ENCODE measurements at places on chromosomes 12 and 14.
A peak's percentile ranks its signal among the peaks of the same experiment; 100 is the strongest.

GRCh38 chr12:116372815-116373214 lies 95.3 kb upstream of the MED13L start:
- DNase-seq = no peak

- DNase-seq = no peak
Measured at GRCh38 chr14:93715279-93715927, 72.9 kb downstream of the PRIMA1 start.

DNA sequence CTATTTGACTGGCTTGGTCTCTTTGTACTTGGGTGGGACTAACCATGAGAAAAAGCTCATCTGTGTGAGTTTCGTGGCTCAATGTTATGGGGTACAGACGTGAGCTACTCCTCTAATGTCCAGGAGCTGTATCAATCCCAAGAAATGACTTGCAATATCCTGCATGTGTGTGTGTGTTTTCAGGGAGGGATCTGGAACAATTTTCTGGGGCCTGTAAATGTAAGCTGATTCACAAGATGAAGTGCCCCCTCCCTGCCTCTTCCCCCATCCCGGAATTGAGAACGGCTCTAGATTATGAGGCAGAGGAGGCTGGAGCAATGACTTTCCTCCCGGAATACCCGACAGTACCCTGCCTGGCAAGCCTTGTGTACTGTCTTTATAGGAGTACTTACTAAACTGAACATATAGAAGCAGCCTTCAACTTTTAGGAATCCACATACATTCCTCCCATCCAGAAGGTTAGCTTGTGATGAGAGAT lies 53.9 kb downstream of the TMX1 start:
- no peak for DNase-seq

- DNase-seq = no peak
Measured at GRCh38 chr12:71947645-71948105, 9.0 kb downstream of the TPH2 start.

GRCh38 chr14:31261859-31262731 lies 54.5 kb upstream of the HECTD1 start:
- no peak for DNase-seq

DNA sequence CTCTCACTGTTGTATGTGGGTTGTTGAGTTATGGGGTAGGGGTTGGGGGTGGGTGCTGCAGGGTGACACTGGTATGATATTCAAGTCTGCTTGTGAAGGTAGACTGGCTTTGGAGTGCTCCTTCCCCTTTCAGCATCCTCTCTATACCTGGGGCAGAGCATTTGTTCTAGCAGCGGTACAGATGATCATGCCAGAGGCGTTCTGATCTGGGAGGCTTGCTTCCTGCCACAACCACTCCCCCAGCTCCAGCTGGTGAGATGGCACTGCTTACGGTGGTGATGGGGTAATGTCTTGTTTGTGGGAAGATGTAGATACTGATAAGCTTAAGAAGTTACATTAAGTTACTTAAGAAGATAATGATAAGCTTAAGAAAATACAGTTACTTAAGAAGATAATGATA lies 131.8 kb downstream of the ERC1 start:
- DNase-seq = no peak

DNA sequence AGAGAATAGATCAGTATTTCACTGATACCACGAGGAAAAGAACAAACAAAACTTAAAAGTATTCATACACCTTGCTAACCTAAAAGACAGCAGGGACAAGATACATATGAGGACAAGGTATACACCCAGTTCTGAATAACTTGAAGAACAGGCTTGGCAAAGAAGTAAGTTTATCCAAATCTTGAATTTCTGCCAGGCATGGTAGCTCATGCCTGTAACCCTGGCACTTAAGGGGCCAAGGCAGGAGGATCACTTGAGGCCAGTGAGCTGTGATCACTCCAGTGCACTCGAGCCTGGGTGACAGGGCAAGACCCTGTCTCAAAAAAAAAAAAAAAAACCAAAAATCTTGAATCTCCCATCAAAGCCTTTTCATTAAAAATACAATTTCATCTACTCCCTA lies 25.0 kb downstream of the EIF2S1 start:
- DNase-seq = no peak

DNA sequence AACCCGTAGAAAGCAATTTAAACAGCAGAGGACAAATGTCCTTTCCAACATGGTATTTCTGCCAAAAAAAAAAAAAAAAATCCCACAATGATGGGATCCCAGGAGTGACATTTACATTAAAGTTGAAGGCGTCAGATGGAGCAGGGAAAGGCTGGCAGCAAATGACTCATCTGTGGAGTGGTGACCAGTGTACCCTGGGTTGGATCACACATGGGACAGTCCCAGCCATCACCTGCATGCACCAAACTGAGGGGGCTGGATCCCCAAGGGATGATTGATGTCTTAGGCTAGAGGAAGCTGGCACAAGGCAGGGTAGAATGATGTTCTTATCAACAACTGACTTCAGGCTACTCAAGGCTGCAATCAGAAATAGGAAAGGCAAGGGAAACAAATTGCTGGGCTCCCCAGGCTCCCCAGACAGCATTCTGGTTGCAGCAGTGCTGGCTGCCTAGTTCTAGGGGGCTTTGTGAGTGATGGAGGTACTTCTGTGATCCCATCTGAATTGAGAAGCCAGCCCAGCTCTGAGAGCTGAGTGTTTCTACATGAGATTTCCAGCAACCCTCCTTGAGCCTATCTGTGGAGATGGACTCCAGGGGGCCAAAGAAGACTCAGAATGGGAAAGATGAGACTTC lies 117.9 kb downstream of the DPF3 start:
- no peak for DNase-seq

DNA sequence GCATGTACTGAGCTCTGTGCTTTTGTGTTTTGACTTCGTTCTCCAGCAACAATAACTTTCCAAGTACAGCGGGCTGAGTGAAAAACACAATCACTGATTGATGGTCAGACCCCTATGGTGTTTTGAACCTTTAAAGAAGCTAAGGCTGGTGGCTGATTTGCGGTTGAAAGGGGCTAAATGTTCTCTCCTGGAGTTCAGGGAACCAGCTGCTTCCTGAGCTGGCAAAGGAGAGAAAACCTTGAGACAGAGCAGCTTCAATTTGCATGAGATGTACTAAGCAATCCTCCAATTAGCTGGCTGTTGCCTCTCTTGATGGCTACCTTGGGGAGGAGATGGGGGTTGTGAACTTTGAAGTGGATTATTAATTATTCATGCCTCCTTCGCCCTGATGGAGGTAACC lies 546.7 kb upstream of the SEL1L start:
- DNase-seq = no peak

DNA sequence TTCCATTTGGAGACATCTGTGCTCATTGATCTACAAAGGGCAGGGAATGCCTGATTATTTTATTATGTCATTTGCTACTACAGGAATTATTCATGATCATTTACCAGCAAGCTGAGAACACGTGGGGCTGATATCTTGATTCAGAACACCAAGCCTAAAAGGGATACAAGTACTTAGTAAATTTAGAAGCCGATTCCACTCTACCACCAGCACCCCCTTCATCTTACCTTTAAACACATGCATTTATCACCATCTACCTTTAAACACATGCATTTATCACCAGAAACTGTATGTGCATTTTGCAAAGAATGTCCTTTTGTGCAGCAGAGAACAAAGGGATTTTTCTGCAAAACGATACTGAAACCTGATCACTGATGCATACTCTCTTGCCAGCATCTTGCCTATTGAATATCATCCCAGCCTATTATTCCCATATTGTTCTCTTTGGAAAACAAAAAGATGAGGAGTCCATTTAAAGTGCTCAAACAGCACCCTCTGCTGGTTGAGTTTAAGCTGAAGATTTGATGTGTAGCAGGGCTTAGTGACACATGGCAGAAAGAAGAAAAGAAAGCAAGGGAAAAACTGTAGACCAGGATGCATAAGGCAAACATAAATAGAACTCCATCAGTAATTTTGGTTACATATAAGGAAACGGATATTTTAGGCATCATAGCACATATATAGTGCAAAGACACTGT lies 132.6 kb upstream of the PLEKHG7 start:
- DNase-seq = no peak

GRCh38 chr14:92663049-92663448 lies 85.4 kb downstream of the LGMN start:
- no peak for DNase-seq

- peak; percentile 40 for DNase-seq
Measured at GRCh38 chr14:99179506-99179905, 92.5 kb downstream of the BCL11B start.

DNA sequence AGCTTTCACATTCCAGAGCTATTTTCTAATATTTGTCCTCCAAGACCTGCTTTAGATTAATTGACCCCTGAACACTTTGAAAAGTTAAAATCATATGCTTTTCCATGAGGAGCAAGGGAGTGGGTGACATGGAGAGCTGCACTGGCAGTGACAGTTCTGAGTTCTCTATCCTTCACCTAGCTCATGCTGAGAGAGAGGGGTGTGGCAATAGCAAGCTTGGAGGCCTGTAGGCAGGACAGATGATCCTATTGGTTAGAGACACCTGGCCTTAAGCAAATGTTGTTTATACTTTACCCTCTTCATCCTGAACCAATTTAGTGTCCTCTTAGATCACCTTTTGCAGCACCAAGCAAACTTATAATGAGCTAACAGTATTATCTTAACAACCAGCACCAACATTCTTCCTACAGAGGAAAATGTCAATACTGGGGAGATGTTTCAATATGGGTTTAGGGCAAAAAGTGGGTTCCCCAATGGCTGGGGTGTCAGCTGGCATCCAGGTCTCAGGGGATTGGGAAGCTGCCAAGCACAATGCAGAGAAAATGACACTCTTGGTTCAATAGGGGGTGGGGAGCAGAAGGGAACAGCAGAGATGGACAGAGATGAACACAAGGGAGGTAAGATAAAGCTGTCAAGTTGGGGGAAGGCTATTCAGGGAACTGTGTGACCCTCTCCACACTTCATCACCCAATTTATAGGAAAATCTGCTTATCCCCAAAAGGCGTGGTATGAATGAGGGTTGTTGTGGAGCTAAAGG lies 37.0 kb upstream of the PPM1H start:
- DNase-seq = no peak

GRCh38 chr12:19867970-19868369 lies 428.7 kb downstream of the AEBP2 start:
- no peak for DNase-seq

DNA sequence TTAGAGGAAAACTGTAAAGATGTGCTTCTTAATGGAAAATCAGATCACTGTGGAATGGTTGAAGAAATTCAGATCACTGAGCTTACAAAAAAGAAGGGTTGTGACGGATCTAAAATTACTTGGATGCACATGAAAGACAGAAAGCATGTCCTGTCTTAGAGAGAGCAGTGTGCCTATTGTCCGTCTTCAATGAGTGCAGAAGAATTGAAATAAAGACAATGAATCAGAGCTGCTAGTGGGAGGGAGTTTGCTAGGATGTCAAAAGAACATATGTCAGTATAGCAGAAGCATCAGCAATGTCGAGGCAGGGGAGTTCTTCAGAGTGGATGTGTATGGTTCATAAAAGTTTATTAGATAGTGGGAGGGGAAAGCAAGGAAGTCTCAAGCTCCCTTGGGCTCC lies 172.7 kb downstream of the SYNE2 start:
- no peak for DNase-seq

DNA sequence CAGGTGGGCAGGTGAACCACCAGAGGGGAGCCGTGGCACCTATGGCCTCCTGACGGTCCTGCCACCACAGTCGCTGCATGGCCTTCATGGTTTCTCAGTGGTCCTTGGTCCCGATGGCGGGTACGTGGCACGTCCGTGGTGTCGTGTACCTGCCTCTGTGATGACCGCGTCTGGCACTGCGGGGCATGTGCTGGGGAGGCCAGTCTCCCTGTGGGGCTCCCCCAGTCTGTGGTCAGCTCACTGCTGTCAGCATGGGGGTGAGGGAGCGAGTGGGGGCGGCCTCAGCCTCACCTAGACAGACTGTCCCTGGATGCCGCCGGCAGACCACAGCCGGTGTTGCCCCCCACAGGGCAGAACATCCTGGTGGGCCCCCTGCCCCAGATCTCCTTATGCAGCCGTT lies 267.2 kb downstream of the SEC23A start:
- DNase-seq = no peak

GRCh38 chr12:62438098-62438692 lies 28.4 kb upstream of the MON2 start:
- no peak for DNase-seq

DNA sequence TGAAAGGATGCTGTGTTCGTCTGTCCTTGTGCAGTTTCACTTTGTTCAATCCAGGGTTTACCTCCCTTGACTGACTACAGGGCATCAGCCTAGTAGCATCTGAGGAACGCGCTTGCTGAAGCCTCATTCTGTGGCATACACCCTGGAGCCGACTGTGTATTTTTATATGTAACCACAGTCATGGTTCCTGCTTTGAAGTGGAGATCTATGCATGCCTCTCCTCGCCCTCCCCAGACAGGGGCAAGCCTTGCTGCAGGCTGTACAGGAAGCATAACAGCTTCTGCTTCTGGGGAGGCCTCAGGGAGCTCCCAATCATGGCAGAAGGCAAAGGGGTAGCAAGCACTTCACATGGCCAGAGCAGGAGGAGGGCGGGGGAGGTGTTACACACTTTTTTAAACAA lies 262.1 kb downstream of the BCL11B start:
- DNase-seq = no peak

- no peak for DNase-seq
Measured at GRCh38 chr14:89217891-89218290, 199.1 kb downstream of the FOXN3 start.

DNA sequence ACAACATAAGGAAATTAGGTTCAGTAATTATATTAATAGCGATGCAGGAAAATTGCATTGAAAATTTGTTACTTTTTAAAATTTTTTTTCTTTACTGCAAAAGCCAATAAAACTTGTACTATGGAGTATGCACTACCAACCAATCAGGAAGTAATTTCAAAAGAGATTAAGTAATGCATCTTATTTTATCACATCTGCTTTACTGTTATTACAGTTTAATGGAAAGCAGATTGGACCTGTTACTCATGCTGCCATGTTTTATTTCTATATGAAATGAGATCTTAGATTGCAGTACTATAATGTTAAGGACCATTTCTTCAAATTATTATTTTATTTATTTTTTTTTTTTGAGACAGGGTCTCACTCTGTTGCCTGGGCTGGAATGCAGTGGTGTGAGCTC lies 1.7 kb upstream of the STRN3 start:
- no peak for DNase-seq

GRCh38 chr12:100473716-100474150 lies at the start of gene NR1H4:
Gene NR1H4, plus strand, starts transcription at chr12:100473866. Its CDS starts 19,458 bp downstream, at chr12:100493324.
- DNase-seq = no peak

DNA sequence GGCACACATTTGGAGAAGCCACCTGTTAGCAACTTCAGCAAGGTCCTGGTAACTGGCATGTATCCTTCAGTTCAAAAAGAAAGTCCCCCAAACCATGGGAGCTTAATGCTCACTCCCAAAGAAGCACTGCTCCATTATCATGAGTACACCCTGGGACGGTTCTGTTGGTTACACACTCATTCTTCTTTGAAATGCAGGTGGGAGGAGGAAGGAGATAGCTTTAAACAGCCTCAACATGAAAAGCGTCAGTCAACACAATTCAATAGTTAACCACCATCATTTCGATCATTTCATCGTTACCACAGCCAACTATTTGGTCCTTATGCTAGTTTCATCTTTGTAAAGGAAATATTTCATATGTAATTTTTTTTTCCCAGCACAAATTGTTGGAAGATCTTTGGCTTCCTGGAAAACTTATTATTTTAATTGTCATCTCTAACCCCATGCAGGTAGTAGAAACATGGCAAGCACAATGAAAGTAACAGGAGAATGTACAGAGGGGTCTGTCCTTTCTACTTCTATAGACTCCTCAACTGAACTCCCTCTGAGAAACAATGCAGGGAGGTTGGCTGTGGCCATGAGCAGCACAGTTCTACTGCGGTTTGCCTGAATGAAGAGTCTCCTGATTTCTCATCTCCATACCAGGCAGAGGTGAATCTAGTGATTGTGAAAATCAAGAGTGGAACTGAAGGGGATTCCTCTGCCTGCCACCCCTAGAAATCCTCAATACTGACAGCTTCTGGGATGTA lies 196.4 kb upstream of the FOXN3 start:
- DNase-seq = no peak

GRCh38 chr14:89661392-89661791 lies 244.4 kb upstream of the FOXN3 start:
- no peak for DNase-seq

Data from suprapubic skin (tissue), 4 donors.